Uterus (tissue), 4 donors: ENCODE measurements at places on chromosomes 6 and 20. TPM values are rescaled to one million over a fixed set of nuclear protein-coding genes. Genes with fewer than 3 reads are reported as not detected.

GRCh38 chr20:23776067-23776771, 25.5 kb upstream of the CST1 start:
- DNase-seq = no peak

GRCh38 chr20:41358230-41358629, 8.4 kb downstream of the EMILIN3 start:
- no peak for DNase-seq

- no peak for DNase-seq
Observed at GRCh38 chr20:36493051-36493800, 48.1 kb upstream of the MYL9 start.

DNA sequence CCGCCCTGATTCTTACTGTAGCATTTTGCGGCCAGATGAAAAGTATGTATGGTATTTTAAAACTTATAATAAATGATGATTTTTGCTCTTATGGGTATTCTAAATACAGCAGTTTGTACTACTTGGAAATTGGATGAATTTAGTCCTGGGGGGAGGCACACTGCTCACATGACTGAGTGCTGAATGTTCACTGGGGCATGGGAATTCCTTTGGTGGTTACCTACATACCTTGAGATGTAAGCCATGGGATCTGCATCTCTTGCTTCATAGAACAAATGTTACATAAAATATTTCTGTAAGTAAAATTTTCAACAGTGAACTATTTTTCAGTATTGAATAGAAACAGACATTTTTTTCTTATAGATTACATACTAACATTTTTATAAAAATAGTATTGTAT, 71.1 kb downstream of the FIG4 start:
- DNase-seq = no peak

TOX2 gene
- total RNA-seq = 0.28 TPM

PCSK2 gene
- not detected for total RNA-seq

FOXS1 gene
- 5.4 TPM for total RNA-seq
